M059J (cell line): ENCODE measurements at places on chromosomes 16 and 17. TPM values are rescaled to one million over a fixed set of nuclear protein-coding genes. Genes with fewer than 3 reads are reported as not detected.

GRCh38 chr16:9256196-9256595 is 164.8 kb downstream of the HAPSTR1 start:
- peak; percentile 25 for DNase-seq

DNA sequence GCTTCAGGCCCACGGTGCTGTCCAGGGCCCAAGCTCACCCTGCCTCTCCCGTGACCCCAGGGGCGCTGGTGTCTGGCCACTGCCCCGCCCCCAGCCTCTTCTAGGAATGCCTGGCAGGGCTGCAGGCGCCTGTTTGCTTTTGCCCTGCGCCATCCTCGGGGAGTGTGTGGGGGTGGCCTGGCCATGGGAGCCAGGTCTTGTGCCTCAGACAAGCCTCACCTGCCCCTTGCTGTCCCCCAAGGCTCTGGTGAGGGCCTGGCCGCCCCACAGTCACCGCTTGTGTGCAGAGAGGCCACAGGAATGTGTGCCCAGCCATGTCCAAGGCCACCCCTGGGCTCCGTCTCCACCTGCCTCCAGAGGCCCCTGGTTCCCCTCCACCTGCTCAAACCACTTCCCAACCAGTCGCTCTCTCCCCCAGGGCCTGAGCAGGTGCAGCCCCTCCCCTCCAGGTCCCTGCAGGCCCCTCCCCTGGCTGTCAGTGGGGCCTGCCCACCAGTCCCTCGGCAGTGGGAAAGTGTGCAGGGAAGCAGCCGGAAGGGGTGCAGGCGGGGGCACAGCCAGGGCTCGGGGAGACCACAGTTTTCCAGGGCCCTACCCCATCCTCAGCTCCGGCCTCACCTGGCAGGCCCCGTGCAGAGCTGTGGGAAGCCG is 841 bp upstream of the IGFALS start:
- DNase-seq, result no peak

DNA sequence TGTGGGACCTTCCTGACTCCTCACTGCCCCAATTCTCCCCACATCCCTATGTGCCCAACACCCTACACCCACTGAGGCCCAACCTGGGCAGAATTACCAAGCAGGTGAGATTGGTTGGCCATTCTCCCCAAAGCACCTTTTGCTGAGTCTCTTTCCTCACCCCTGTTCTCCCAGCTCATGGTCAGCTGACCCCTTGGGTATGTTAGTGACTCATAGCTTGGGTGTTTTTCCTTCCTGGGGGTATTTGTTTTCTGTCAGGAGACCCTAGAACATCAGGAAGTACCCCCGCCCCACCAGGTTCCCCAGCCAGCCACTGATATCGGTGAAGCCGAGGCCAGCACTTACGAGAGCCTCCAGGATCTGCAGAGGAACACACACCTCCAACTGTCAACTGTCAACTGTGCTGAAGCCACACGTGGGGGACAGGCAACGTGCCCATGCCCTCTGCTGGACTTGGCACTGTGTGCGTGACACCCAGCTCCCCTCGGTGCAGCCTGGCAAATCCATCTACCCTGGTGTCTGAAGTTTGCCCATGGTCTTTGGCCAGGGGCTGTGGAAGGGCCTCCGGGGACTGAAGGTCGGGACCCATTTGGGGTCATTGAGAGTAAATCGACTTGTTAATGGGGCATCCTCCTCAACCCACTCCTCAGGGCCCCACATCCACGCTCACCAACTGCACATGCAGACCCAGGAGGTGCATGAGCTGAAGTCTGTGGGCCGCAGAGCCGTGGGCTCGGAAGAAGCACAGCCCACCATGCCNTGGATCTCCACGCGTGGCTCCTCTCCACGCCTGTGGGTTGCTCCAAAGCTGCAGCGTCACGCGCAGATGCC is 53.1 kb downstream of the METRNL start:
- no peak for DNase-seq

DNA sequence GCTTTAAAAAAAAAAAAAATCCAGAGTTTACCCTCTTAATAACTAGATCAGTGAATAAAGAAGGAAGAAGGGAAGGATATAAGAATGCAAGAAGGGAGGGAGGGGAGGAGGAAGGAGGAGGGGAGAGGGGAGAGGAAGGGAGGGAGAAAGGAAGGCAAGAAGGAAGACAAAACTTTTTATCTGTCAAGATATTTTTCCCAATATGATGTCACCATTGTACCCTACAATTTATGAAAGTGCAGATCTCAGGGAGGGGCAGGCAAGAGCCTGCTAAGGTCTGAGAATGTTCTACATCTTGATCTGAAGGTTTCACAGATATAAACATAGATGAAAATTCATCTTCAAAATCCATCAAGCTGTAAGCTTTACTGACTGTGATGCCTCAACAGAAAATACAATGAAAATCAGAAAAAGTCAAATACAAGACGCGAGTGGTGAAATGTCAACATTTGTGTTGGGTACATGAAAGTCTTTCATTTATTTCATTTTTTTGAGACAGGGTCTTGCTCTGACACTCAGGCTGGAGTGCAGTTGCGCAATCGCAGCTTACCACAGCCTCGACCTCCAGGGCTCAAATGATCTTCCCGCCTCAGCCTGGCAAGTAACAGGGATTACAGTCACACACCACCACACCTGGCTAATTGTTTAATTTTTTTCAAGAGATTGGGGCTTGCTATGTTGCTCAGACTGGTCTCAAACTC is 57.1 kb upstream of the EMP2 start:
- DNase-seq, result no peak

DNA sequence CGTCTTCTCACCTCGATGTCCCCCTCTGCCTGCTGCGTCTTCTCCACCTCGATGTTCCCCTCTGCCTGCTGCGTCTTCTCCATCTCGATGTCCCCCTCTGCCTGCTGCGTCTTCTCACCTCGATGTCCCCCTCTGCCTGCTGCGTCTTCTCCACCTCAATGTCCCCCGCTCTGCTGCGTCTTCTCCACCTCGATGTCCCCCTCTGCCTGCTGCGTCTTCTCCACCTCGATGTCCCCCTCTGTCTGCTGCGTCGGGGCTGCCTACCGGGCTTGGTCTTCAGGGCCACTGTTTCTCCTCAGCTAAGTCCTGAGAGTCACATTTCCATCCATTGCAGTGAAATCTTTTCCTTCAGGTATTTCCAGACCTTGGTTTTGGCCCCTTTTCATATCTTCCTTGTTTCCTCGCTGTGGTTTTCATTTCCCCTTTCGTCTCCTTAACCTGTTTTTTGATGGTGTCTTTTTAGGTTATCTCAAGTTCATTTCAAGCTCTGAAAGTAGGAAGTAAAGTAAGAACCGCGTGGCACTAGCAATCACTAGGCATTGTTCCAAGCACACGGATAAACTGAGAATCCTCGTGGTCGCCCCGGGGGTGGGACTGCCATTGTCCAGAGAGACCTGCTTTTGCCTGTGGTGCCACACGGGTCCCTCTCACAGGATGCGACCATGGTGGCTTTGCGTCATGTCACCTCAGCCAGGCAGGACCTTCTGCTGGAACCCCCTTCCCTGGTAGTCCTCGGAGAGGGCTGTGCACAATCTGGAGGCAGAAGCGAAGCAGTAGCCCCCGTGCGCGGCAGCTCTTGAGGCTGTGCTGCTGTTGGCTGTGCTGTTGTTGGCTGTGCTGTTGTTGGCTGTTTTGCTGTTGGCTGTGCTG is 9.5 kb upstream of the ZNF750 start:
- no peak for DNase-seq

DNA sequence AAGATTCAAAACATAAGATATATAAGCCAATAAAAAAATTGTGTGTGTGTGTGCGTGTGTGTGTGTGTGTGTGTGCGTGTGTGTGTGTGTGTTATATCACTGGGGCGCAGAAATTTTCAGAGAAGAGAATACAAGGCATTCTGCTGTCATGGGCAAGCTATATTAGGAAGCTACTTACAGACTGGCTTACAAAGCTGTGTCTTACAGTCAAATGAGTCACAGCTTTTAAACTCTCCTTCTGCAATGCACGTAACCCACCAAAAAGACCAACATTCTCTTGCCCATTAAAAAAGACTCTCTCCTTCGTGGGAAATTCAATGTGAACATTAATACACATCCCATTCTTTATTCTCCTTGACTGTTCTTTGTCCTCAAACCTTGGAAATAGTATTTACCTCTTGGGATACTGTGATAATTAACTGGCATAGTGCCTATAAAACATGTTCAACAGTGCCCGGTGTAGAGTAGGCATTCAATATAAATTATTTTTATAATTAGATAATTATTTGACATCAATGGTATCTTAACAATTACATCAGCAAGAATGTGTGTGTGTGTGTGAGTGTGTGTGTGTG is 860.4 kb upstream of the SOX9 start:
- peak; percentile 60 for DNase-seq

DNA sequence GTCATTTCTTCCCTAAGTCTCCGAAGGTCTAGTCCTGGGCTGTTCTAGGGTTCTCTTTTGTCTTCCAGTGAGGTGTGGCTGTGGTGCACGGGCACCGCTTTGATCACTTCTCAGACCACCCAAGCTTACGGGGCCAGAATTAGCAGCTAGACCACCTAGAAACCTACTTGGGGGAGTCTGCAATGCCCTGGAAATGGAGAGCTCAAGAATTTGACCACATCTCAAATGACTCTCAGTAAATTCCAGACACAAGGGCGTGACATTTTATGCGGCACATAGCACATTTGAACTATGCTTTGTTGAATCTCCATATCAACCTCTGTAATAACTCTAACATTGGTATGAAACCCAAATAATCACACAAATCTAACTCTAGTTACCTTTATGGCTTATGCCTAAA is 24.9 kb downstream of the TRIM16 start:
- peak; percentile 16 for DNase-seq

GRCh38 chr17:10742431-10742830 is 12.6 kb upstream of the TMEM220 start:
- no peak for DNase-seq

GRCh38 chr17:40354221-40355122 is 10.1 kb downstream of the GJD3 start:
- no peak for DNase-seq

GRCh38 chr16:2715519-2715918 is 4.5 kb downstream of the PRSS27 start:
- DNase-seq, result no peak

GRCh38 chr16:72428681-72429376 is 256.9 kb upstream of the PMFBP1 start:
- peak; percentile 16 for DNase-seq

DNA sequence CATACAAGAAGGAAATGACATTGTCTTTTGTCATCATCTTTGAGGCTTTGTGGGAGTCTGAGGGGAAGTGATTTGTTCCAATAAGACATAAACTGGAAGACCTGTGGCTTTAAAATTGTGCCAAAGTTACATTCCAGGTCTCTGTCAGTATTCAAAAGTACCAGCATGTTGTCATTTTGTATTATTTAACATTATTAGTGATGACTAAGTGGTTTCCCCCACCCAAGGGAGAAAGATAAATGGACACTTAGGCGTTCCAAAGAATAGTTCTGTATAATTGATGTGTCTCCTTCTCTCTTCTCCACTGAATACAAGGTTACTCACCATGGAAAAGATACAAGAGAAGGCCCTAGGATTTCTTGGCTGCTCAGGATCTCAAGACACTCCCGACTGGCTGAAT is 3.8 kb downstream of the CFAP97D1 start:
- peak; percentile 81 for DNase-seq

GRCh38 chr16:668519-669171 is 713 bp downstream of the RHOT2 start:
- no peak for DNase-seq

Gene ENPP7
- not detected in 2 replicates for total RNA-seq

Gene PRSS36
- total RNA-seq, result 0.10 and 0.49 TPM in 2 replicates

Gene SRL
- total RNA-seq, result not detected in 2 replicates

Gene SCNN1B
- not detected in 2 replicates for total RNA-seq

Gene GALK1
- total RNA-seq, result 20.4 and 31.6 TPM in 2 replicates

Gene CCL23
- total RNA-seq, result not detected in 2 replicates

Gene PYCARD
- total RNA-seq, result 7.9 and 8.9 TPM in 2 replicates

Gene IRX3
- total RNA-seq, result 8.4 and 12.7 TPM in 2 replicates
